ENCODE measurements at places on chromosomes 3 and 15.

DNA sequence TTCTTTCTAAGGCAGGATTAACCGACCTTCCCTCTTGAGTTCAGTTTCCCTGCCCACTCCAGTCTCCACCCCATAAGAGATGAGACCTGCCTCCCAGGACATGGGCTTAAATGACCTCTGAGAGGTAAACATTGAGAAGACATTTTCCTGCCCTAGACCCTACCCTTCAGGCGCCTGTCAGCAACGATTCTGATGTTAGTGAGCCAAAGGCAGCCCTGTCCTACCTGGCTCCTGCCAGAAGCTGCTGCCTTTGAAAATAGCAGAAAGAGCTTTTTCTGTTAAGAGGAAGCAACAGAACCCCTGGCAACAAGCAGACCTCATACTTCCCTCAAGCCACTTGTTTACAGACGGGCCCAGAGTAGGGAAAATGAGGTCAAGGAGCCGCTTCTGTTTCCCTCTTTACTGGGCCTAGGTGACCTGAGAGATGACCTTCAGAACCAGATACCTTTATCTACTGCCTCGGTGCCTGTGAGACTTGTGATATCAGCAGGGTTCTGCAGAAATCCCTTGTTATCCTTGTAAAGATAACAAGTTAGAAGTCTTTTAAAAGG is 52.0 kb downstream of the CD200R1L start:
- DNase-seq: no peak

DNA sequence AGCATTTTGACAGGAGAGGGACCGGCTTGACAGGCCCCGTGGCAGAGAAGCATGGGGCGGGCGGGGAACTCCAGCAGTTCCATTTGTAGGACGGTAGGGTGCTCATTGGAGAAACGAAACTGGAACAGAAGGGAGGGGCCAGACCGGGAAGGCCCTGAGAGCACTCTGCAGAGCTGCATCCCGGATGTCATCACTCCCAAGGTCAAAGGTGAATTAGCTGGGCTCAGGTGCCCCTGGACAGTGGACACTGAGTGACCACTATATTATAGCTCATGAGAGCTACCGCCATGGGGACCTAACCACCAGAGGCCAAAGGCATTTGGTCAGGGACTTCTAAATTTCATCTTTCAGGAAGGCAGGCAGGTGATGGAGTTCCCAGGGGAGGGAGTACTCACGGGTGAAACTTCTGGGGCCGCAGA is 7.3 kb downstream of the CSRNP1 start:
- no peak for DNase-seq

DNA sequence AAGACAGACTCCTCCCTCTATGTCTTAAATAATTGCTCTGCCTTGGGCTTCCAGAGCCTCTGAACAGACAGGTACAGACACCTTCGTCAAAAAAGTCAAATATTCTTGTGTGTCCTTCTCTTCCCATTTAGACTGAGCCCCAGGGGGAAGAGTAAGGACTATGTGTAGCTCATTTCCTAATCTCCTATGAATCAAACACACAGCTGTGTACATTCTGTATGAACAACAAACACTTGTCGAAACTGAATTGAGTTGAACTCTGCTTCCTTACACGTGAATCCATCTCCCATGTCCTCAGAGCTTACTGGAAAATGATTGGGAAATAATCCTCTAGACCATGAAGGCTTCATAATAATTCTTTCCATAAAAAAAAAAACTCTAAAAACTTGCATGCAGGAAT is 80.8 kb downstream of the MOBP start:
- DNase-seq: no peak

GRCh38 chr3:69181592-69182211 is 59.3 kb upstream of the LMOD3 start:
- DNase-seq: peak; percentile 77

DNA sequence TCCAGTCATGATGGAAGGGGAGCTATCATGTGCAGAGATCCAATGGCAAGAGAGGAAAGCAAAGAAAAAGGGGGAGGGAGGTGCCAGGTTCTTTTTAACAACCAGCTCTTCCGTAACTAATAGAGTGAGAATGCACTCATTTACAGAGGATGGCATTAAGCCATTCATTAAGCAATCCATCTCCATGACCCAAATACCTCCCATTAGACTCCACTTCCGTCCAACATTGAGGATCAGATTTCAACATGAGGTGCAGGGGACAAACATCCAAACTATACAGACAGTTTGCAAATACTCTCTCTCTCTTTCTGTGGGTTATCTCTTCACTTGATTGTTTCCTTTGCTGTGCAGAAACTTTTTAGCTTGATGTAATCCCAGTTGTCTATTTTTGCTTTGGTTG is 21.2 kb downstream of the ZDHHC23 start:
- DNase-seq: no peak

GRCh38 chr3:113668015-113668414 is 28.4 kb downstream of the USF3 start:
- peak; percentile 74 for DNase-seq

DNA sequence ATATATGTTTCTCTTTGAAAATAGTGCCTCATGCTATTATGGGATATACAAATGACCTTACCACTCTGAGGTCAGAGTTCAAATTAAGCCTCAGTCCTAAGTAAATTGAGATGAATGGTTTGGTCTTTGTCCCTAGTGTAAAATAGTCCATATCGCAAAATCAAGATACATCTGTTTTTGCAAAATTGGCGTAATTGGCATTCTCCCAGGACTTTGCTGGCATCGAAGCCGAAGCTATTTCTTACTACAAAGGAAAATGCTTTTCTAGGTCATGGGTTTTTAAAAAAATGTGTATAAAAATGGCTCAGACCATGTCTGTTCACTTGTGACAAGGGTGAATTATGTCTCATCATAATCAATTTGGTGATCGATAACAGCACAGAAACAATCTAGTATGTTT is 25.9 kb downstream of the ROBO2 start:
- DNase-seq: no peak

DNA sequence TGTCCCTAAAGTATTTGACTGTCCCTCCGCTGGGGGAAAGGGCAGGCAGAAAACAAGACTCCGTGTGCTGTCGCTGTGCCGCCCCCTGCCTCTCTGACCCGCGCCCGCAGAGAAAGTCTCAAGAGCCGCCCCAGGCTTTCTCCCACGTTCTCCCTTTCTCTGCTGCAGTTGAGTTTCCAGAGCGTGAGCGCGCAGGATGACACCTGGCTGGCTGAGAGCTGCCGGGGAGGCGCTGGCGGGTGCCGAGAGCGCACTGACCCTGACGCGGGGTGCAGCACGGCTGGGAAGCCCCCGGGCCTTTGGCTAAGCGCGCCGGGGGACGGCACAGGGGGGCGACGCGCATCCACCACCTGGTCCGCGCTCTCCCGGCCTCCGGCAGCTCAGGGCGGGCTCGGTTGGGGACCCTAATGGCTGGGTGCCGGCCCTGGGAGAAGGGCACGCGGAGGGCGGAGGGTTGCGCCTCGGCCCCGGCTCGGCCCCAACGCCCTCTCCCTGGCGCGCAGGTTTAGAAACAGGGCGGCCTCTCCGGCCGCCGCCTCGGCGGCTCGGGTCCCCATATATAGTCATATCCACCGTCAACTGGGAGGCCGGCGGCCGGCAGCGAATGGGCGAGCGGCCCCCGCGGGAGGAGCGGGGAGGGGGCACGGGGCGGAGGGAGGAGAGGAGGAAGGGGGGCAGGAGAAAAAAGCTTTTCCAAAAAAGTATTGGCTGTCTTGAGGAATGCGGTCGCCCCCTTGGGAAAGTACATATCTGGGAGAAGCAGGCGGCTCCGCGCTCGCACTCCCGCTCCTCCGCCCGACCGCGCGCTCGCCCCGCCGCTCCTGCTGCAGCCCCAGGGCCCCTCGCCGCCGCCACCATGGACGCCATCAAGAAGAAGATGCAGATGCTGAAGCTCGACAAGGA is at the start of gene TPM1:
Gene TPM1, plus strand, starts transcription at position 774 of the 903 bp plus-strand sequence. Its CDS starts 83 bp downstream, at position 857.
- DNase-seq: peak; percentile 97

DNA sequence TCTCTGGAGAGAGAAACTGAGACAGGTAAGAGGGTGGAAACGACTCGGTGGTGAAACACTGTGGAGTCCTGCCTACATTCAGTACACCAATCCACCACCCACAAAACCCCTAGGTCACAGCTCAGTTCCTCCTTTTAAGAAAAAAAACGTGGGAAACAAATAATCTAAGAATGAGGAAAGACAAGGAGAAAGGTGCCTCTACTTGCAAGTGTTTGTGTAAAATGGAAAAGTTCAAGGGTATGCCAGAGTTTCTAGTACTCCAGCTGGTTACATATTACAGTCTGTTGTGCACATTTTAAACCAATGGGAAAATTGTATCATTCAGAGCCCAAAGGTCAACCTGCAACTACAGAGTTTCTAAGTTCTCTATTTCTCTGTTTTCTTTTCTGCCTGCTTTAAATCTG is 32.2 kb downstream of the HGD start:
- no peak for DNase-seq

- DNase-seq: no peak
These were observed 70.3 kb downstream of the CCNL1 start for GRCh38 chr3:157089455-157090221.

DNA sequence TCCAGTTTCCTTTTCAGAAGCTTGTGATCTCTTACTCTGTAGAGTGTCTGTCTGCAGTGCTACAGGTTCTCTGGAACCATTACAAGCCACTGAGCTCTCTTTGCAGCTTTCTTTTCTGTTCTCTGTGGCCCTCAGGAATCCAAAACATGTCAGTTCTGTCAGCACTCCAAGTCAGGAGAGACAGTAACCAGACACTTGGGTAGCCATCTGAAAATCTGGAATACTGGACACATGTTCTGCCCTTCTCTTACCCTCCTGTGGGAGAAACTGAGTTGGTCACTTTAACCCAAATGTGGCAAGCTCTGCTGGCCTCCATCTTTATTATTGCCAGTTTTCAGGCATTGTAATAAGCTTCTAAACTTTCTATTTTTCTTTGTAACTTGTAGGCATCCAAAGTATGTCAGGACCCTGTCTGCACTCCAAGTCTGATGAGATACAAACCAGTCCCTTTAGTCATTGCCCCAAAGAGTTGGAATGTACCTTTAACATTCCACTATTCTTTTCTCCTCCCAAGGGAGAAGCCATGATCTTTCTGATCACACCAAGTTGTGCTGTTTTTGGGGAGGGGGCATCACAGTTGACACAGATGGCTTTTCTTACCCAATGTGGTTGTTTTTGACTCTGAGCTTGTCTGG is 183.7 kb downstream of the DPH6 start:
- peak; percentile 73 for DNase-seq

GRCh38 chr3:65676580-65676979 is 362.1 kb downstream of the MAGI1 start:
- no peak for DNase-seq

DNA sequence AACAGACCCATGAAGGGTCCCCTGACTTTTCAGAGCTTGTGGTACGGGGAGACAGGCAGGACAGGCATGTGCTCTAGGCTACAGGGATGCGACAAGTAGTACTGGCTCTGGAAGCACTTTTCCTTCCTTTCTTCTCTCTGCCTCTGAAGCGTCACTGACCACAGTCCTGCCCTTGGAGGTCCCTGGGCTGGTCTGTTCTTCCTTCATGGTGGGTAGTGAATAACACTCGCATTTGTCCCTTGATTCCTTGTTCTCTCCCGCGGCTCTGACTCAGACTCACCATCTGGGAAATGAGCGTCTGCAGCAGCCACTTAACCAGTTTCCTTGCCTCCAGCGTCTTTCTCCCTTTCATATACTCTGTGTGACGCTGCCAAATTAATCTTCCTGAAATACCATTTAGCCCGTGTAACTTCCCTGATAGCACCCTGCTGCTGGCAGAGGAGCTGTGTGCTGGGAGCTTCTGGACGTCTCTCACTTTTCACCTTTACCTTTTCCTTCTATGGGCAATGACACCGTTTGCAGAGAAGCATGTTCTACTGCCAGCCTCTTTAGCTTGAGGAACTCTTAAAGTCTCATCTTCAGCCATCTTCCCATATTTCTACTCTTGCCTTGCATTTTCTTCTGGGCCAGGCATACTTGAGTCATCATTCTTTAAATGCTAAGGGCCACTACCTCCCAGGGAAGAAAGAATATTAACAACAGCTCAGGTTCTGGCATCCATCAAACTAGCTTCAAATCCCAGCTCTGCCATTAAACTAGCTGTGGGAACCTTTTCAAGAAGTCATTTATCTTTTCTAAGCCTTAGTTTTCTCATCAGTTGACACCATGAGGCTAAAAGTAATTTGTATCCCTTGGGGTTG is 33.6 kb downstream of the TMEM45A start:
- peak; percentile 98 for DNase-seq

- DNase-seq: peak; percentile 31
These were observed 7.6 kb downstream of the SHF start for GRCh38 chr15:45180201-45180600.

- DNase-seq: no peak
These were observed 28.4 kb downstream of the MKRN2OS start for GRCh38 chr3:12516873-12517272.

GRCh38 chr3:4633078-4634004 is 140.2 kb downstream of the ITPR1 start:
- DNase-seq: peak; percentile 71

DNA sequence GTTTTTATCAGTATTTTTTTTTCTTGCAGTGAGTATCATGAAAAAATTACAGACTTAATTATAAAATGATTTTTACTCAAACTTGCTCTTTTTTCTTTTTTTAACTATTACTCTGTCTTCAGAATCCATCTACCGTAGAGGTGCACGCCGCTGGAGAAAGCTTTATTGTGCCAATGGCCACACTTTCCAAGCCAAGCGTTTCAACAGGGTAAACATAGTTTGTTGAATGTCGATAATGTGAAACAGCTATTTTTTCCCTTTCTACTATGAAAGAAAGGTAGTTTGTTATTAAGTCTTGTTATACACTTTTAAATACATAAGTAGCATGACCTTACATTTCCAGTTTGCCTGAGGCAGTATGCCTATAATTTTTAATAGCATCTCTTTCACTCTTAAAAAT is 45.6 kb downstream of the PRKCI start:
- DNase-seq: no peak

DNA sequence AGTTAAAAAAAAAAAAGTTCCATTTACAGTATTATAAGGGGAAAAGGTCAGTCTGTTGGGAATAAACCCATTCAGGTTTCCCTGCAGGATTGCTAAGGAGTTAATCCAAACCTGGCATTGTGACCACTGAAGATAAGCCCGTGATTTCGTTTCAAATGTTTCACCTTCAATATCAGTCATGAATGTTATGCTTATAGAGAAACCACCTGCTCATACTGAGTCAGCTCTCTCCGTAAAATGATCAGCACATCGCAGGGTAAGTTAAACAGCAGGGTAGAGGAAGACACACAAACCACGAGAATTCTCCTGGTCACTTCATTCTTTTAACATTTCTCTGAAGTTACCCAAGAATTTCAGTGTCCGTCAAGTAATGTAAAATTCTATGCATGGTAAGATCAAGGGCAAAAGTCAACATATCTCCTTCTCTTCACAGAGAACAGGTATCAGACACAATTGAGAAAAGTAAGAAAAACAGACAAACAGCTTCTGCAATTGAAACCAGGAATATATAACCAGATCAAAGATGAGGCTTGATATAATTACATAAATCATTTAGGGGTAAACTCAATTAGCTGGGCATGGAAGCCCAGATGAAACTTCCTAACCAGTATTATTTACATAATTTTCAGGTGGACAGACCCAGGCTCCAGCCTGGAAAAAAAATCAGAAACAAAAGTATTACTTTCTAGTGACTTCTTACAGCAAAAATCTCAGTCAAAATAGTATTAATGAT is 67.6 kb upstream of the ARHGEF3 start:
- DNase-seq: peak; percentile 57

- no peak for DNase-seq
These were observed 25.9 kb upstream of the GP9 start for GRCh38 chr3:129034642-129035041.

All from astrocyte of the spinal cord (primary cell).